ENCODE measurements at places on chromosomes 12 and 14.

GRCh38 chr12:47837190-47838171 is 17.8 kb upstream of the HDAC7 start:
- DNase-seq = peak; percentile 73

GRCh38 chr12:127685491-127685890 is 581.5 kb upstream of the TMEM132C start:
- DNase-seq = no peak

GRCh38 chr14:50844391-50844790 is 13.4 kb upstream of the NIN start:
- no peak for DNase-seq

DNA sequence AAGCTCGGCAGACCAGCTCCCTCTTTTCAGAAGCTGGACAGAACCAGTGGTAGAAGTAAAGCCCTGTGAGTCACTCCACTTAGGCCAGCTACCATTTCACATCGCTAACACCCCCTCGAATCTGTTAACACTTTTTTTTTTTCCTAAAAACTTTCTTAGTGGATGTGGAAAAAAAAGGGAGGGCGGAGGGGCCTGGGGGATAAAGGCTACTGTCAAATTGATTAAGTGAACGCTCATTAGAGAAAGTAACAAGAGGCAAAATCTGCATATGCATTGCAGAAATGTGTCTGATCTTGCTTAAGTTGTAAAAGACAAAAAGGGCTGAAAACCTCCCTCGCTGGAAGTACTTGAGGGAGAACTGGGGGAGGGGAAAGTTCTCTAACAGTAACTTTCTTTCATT is 86.6 kb upstream of the OTX2 start:
- DNase-seq = no peak

- no peak for DNase-seq
These were observed 17.0 kb upstream of the NUBPL start for GRCh38 chr14:31543969-31544799.

DNA sequence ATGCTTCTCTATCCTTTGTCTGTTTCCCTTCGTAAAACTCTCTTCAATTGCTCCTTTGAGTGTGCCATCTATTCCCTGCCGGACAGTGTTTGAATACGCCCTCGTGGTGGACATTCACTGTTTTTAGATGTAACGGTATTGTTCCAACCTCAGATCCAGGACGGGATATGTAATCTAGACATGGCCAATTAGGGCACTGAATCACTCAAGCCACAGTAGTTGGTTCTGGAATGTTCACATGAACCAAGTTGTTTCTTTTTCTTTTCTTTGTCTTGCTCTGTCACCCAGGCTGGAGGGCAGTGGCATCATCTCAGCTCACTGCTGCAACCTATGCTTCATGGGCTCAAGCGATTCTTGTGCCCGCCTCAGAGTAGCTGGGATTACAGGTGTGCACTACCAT is 204.2 kb upstream of the PLXNC1 start:
- DNase-seq = no peak

GRCh38 chr12:64611341-64612284 is 1.3 kb downstream of the RASSF3 start:
- DNase-seq = peak; percentile 30

- DNase-seq = no peak
These were observed 47.3 kb downstream of the WDR20 start for GRCh38 chr14:102187044-102187443.

DNA sequence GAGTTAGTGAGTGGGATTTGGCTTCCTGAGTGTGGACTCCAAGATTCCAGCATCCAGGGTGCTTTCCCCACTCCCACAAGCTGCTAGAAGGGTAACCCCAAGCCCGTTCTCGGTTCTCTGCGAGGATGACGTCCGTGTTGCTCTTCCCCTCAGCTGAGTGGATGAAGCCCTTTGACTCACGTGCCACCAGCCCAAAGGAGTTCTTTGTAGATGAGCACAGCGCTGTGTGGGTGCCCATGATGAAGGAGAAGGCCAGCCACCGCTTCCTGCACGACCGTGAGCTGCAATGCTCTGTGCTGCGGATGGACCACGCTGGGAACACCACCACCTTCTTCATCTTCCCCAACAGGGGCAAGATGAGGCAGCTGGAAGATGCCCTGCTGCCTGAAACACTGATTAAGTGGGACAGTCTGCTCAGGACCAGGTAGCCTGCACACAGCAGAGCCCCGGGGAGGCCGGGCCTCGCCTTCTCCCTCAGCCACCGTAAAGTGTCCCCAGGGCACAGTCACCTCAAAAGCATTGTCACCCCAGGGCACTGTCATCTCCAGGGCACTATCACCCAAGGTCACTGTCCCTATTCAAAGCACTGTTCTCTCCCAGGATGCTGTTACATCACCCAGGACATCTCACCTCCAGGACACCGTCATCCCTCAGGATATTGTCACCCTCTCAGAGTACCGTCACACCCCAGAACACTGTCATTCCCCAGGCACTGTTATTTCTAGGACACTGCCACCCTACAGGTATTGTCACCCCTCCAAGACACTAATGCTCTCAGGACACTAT is 31.3 kb downstream of the SERPINA3 start:
- DNase-seq = no peak

DNA sequence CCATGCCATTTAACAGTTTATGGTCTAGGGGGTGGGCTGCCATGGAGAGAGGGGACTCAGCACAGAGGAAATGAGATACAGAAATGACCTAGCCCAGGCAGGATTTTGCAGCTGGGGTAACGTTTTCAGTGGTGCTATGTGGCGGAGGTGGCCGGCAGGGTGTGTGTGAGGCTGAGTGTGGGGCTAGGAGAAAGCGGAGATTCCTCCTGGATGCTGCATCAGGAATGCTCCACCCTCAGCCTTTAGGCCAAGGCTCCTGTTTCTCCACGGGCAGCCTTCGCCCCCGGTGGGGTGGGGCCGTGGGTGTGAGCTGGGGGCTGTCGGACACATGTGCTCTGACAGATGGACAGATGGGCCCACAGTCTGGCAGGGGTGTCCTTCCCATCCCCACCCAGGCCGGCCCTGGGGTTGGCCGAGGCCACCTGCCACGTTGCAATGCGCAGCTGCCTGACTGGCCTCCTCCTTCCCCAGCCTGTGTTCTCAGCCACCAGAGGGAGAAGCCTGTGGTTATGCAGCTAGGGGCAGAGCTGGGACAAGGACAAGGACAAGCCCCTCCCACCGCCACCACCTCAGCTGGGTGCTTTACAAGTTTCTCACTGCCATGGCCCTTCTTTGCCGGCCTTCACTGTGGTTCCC is 44.3 kb downstream of the TEAD4 start:
- DNase-seq = no peak

DNA sequence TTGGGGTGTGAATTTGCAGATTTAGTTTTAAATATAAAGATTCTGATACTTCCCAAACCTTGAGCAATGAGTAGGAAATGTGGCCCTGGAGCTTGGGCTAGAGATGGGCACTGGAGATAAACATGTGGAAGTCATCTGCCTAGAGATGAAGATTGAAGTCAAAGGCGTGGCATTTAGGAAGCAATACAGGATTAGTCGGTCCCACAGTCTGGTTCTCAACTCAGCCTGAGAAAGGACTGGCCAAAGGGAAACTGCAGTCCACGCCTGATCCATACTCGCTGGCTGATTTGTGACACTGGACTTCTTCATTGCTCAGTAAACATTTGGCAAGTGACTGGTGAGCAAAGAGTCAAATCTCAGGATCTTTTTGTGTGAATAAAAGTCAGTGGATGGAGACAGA is 268.2 kb upstream of the ATP2B1 start:
- no peak for DNase-seq

GRCh38 chr14:24243336-24243836 is 963 bp upstream of the TINF2 start:
- DNase-seq = peak; percentile 24

DNA sequence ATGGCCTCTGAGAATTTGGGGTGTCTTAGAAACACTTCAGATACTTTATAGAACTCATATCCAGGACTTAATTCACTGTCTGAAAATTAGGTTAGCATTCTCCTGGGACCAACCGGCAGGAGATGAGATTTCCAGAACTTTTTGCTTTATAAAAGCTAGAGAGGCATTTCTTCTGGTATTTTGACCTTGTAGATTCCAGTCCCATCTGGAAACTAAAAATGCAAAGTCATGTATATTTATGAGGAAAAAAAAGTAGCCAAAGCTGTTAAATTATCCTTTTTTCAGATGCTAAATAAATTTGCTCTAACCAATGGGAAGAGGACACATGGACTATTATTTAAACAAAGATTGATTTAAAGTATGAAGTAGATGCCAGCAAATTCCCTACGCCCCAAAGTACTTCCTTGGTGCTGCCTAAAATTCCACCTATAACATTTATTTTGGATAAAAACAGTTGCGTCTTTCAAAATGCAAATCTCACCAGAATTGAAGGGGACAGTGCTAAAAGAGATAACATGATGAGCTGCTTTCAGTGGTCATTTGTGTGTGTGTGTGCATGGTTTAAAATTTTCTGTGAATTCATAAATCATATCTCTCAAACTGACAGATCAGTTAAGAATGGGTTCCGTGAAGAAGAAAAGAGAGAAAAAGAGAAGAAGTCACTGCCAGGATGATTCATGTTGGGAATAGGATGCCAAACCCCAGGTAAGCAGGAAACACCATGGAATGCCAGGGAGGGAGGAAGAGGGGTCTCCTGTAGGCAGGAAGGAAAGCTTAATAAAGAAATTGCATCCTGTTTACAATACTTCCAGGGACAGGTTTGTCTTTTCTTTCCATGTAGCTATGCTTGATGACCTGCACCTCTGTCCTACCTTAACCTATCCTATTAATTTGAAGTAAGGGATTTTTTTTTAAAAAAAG is 97.7 kb upstream of the RGS6 start:
- DNase-seq = no peak

DNA sequence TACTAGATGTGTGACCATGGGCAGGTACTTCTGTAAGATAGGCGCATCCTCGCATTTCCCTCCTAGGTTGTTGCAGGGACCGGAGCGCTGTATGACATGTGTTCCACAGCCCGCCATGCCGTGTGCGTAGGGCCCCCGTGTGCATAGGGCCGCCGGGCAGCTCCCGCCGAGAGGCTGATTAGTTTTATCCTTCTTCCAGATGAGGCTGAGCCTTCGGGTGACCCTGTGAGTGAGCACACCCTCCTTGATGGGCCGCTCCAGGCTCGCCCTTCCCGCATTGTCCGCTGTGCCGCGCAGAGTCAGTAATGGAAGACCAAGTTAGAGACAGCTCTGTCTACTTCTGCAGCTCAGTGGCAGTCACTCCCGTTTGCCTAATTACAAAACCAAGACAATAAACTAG is 72.9 kb upstream of the DYNC1H1 start:
- DNase-seq = no peak

DNA sequence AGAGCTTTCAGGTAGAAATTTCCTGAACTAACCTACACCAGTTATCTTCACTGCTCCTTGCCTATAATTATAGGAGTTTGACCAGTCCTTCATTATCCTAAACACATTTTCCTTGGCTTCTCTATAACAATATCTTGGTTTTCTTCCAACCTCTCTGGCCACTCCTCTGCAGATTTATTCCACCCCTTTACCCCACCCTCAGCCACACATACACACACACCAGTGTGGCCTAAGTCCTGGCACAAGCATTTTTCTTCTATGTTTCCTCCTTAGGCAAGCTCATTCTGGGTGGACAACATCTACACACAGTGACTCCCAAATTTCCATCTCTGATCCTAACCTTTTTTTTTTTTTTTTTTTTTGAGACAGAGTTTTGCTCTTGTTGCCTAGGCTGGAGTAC is 25.1 kb downstream of the CDK17 start:
- no peak for DNase-seq

DNA sequence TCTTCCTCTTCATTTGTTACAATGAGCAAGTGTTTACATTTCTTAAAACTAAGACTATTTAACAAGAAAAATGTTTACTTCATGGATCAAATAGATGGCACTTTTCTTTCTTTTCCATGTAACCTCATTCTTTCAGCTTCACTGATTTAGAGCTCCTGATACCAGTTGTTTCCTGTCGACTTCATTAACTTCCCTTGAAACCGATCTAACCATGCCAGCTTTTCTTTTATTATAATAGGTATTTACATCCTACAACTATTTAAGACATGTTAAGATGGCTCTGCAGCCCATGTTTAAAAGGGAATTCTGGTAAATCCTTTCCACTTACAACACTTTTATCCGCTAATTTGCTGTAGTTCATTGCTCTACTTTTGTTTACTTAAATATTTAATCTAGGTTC is 107.3 kb upstream of the DCN start:
- no peak for DNase-seq

DNA sequence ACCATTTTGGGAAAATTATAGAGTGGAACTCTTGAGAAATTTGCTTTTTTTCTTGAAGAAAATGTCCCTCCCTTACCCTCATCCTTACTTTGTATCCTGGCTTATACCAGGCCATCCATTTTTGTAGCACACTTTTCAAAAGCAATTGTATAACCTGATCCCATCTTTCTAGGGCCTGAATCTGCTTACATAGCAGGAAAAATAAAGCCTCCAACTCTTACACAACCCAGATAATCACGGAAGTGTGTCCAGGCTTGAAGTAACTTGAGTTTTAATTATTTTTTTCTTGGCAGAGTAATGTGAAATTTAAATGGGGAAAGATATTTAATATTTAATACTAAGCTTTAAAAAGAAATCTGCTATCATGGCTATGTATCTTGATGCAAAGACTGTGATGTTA is 23.0 kb downstream of the SERPINA3 start:
- DNase-seq = no peak

GRCh38 chr12:77189901-77190416 is 124.6 kb upstream of the E2F7 start:
- DNase-seq = no peak

GRCh38 chr12:10069099-10069498 is 29.7 kb downstream of the CLEC1A start:
- no peak for DNase-seq

- DNase-seq = peak; percentile 57
These were observed 2.3 kb downstream of the ARHGDIB start for GRCh38 chr12:14959126-14959440.

DNA sequence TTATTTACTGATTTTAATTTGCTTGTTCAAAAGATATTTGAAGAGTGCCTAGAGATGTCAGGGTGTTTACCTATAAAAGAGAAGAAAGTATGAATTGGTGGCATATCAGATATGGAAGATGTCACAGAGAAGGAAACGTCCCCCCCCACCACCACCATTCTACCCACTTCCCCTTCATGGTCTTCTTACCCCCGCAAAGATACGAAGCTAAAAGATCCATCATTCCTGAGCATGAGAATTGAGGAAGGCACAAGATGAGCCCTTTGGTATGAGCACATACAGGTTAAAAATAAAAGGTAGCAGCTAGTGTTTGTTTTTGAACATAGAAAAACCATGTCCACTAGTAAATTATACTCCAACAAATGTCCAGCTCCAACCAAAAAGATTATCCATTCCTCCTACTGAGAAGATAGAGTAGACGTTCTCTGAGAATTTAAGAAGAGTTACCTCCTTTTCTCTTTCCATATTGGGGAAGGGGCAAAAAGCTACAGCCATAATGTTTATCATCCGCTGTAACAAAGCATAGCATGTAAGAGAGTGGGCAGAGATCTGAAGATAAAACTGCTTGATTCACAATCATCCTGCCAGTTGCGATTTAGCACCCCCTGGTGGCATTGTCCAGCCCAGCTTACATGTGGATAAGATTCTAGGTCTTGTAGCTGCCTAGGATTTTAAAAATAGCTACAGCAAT is 29.1 kb downstream of the NFYB start:
- peak; percentile 91 for DNase-seq
